Activated naive CD8-positive, alpha-beta T cell treated with anti-CD3 and anti-CD28 coated beads, Interleukin-2, amount 50 U/mL, for 16 hours (primary cell): ENCODE measurements at places on chromosomes 1 and 21.

DNA sequence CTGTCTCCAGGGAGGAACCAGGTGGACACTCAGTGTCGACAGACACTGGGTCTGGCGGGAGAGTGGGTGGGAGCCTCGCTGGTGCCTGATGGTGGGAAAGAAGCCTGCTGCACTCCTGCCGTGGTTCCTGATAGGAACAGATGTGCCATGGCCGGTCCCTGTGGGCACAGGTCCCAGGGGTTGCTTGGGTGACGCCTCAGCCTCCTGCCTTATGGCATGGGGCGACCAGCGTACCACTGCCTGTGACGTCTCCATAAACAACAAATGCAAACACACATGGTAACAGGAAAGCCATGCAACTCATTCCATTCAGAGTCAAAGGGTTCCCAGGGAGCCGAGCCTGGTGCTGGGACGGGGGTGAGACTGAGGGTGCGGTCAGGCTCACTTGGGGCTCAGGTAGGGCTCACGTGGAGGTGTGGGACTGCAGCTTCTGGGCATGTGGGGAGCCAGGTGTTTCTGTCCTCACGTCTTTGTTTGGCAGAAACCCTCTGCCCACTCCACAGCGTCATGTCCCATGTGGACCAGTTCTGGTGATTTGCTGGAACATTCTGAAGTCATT lies 34.8 kb downstream of the SNAP47 start:
- no peak for DNase-seq

GRCh38 chr1:33363021-33363420 lies 42.1 kb upstream of the A3GALT2 start:
- DNase-seq = no peak

DNA sequence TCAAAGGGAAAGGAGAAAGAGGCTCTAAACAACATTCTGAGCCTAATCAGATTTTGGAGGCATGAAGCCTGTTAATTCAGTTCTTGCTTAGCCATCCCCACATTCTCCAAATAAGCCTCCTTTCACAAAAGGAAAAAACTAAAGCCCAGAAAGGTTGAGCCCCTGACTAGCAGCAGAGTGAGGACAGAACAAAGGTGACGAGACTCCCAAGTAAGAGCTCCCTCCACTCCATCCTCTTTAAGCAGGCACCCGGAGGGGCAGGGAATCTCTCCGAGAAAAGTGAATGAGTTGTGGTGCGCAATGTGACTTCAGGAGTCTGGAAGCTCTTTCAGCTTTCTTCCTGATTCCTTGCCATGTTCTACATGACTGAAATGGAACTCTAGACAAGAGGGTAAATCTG lies 43.4 kb upstream of the MYBPHL start:
- DNase-seq = no peak

DNA sequence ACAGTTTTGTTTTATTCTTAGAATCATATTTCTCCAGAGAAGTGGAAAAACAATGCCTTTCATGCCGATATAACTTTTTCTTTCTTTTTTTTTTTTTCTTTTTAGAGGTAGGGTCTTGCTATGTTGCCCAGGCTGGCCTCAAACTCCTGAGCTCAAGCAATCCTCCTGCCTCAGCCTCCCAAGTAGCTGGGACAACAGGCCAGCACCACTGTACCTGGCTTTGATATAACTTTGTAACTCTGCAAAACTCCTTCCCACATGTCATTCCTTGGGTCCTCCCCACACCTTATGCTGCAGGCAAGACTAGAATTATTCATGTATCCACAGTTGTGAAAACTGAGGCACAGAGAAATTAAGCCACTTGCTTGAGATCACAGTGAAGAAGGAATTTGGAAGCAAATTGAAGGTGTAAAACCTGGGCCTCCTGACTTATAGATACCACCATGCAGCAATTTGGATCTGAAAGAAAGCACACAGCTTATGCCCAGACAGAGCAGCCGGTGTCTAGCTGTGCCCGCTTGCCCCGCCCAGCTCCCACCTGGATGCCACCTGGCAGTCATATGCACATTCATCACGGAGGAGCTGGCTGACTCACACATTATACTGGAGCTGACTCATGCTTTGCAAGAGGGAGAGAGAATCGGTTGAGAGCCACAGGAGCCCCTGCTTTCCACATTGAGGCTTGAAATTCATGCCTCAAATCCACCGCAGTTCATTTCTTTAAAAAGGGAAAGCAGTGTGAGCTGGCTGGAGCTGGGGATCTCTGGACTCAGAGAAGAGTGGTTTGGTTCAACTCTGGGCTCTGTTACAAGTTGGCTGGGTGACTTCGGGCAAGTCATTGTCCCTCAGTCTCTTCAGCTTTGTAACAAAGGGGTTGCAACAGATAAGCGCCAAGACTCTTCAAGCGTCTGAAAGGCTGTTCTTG lies 8.3 kb upstream of the SLC2A1 start:
- no peak for DNase-seq

DNA sequence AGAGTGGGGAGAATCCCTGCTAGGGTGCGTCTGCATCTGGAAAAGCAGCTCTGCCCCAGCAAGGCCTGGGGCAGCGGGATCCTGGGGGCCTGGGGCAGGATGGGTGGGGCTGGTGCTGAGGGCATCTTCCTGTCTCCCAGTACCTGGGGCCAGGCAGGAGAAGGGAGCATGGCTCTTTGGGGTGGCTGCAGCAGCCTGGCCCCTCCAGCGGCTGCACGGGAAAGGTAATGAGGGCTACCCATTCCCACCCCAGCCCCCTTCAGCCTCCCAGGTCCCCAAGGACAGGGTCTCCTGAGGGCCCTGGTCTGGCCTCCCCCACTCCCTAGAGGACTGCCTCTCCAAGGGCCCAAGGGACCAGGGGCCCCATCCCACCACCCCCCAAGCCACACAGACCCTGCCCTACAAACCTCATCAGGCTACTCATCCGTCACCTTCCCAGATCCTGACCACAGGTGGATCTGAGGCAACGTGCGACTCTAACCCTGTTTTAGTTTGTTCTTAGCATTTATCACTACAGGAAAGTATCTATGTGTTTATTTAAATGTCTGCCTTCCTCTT lies 910 bp upstream of the ANKRD65 start:
- DNase-seq = no peak

GRCh38 chr1:21868941-21869454 lies 56.9 kb downstream of the LDLRAD2 start:
- DNase-seq = no peak

DNA sequence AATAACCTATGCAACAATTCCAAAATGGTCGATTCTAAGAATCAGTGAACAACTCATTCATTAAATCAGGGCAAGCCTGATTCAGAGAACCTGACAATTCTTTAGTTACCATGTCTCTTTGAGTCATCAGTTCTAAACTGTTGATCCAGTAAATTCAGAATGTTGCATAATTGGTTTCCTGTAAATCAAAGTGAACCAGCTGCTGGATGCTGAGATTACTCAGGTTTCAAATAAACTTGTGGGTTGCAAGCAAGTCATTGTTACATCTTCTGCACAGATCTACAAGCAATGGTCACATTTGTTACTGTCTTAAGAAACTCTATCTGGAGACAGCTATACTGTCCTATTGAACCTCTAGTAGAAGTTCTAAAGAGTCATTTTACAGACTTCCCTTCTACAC lies 16.5 kb downstream of the PLA2G2D start:
- DNase-seq = no peak

- no peak for DNase-seq
Observed at GRCh38 chr1:50976111-50976889, 6.3 kb downstream of the CDKN2C start.
